CD4-positive, alpha-beta T cell treated with Interleukin-12 subunit alpha and Interleukin-12 subunit beta, for 1 hour (primary cell): ENCODE measurements at places on chromosomes 2 and 18.

- no peak for DNase-seq
Measured at GRCh38 chr2:240886023-240886565, 9.9 kb downstream of the MAB21L4 start.

DNA sequence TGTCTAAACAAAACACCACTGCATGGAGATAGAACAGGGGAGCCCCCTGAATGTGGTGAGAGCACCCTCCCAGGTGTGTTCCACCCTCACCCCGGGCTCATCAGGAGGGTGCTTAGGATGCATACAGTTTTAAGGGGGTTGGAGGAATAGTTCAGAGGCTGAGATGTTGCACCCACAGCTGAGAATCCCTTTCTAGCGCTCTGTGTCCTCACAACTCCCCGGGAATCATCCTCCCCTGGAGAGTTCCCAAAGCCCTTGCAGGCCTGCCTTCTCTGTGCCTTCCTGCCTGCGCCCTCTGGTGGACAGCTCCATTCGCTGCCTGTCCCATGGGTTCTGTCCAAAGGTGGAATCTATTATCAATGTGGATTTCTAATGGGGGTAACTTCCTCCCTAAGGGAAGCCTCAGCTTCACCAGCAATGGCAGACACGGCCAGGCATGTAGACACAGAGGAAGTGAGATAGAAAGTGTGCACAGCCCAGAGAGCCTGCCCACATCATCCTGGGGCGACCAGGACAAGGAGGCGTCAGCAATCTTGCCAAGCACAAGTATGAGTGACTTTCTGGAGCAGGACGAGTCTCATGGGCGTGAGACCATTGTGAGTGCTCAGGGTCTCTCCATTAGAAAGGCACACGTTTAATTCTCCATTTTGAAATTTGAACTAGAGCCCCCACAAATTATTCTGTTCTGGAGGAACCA is 1.2 kb upstream of the UGT1A5 start:
- DNase-seq: peak; percentile 58

- DNase-seq: no peak
Measured at GRCh38 chr2:211367711-211368110, 811.3 kb downstream of the CPS1 start.

- no peak for DNase-seq
Measured at GRCh38 chr2:158357699-158358098, 98.9 kb downstream of the CCDC148 start.

DNA sequence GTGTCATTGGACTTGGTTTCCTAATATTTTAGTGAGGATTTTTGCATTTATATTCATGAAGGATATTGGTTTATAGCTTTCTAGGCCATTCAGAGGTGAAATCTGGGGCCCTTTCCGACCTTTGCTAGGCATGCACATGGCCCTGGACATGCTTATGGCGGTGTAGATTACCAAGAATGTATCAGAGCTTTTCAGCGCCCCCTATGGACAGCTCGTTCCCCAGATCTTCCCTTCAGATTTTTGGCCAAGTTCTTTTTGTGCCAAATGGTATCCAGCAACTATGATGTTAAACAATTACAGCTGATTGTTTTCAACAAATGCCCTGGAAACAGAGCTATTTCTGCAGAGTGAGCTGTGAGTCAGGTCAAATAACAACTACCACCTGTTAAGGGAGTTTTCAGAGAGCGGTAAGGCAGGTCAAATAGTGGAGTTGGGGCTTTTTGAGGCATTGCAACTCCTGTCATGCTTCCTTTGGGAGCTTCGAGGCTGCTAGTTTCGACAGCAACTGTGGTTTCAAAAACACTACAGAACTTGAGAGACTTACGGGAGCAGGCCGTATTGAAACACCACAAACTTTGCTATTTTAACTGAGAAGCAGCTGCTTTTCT is 188.3 kb downstream of the ZNF516 start:
- DNase-seq: no peak

DNA sequence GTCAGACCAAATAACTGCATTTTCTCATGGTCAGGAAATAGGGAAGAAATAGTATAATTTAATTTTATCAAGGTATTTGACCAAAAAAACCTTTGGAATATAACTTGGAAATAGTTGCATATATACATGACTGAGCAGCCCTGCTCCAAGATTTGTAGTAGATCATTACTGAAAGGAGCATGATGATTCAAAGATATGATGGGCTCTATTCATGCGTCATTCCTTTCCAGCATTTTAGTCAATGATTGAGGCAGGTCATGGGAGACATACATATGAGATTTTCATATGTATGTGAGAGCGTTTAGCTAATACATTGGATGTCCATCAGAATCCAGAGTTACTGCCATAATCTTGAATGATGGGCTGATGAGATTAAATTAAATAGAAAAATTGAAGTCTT is 74.5 kb downstream of the CAB39 start:
- no peak for DNase-seq
